ENCODE measurements at places on chromosomes 16 and 17.

DNA sequence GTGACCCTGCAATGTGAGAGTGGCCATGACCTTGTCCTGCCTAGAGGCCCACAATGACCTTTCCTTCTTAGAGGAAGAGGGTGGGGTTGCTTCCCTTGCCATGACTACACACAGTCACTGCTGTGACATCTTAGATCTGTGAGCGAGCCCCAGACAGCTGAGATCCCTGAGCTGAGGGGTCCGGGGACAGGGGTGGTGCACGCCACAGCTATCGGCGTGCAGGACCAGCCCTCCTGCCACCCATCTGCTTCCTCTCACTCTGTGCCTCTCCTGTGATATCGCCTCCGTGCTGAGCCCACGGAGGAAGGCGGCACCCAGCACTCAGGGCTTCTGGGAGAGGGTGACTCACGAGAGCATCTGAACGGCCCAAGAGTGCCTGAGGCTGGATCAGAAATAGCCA is 35.2 kb downstream of the KIAA0513 start:
- DNase-seq: no peak

DNA sequence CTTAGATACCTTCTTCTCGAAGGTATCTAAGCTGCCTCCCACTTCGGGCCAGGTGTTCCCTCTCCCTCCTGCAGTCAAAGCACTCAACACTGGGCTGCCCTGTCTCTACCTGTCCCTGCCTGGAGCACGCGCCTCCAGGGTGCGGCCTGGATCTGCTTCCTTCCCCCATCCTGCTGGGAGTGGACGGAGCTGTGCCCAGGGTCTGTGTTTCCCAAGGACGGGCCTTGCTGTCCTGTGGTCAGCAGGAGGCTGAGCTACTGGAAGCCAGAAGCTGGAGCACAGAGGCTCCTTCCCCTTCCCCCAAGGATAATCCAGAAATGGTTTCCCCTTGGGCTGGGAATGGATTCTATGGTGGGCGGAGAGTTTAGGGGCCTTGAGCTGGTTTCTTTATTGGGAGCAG is 16.7 kb downstream of the LLGL2 start:
- DNase-seq: no peak

- no peak for DNase-seq
Observed at GRCh38 chr17:79943347-79944241, 92.1 kb downstream of the TBC1D16 start.

GRCh38 chr16:81590714-81591544 is 146.3 kb downstream of the CMIP start:
- DNase-seq: no peak

GRCh38 chr17:36527621-36528250 is 6.9 kb downstream of the MYO19 start:
- no peak for DNase-seq

DNA sequence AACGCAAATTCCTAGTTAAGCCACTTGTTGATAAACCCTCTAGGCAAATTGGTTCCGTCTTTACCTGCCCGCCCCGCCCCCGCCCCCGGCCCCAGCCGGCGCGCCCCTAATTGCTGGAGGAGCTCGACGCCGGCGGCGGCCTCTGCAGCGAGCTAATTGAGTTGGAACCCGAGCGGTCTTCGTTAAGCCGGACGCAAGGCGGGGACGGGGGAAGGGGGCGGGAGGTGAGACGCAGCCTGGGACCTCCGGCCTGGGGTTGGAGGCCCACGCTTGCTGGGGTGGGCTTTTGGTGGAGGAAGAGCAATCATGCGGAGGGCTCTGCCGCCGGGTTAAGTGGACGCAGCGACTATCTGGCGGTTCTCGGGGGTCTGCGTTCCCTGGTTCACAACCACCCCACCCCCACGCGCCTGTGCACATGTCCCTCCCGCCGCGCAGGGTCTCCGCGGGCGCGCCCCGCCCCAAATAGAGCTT is 12.7 kb upstream of the FOXF1 start:
- DNase-seq: no peak

DNA sequence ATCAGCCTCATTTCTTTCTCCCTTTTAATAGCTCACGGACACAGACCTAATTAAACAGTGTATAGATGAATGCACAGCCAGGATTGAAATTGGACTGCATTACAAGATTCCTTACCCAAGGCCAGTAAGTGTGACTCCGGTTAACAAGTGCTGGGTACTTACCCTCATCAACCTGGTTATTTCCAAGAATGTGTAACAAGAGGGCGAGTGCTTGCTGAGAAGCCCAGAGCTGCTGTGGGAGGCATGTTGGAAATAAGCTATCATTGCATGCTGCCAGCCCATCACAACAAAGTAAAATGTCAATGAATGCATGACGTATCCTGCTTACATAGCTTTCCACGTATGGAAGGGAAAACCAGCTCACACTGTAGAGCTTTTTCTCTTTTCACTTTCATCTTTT is 19.5 kb downstream of the LYRM1 start:
- DNase-seq: no peak

GRCh38 chr17:73292031-73292531 is 19.7 kb downstream of the CDC42EP4 start:
- DNase-seq: no peak

GRCh38 chr17:17313350-17313991 is 10.3 kb downstream of the NT5M start:
- no peak for DNase-seq

GRCh38 chr17:12492450-12492849 is 173.2 kb upstream of the MYOCD start:
- DNase-seq: no peak

GRCh38 chr16:49462989-49463371 is 89.4 kb downstream of the C16orf78 start:
- DNase-seq: no peak

DNA sequence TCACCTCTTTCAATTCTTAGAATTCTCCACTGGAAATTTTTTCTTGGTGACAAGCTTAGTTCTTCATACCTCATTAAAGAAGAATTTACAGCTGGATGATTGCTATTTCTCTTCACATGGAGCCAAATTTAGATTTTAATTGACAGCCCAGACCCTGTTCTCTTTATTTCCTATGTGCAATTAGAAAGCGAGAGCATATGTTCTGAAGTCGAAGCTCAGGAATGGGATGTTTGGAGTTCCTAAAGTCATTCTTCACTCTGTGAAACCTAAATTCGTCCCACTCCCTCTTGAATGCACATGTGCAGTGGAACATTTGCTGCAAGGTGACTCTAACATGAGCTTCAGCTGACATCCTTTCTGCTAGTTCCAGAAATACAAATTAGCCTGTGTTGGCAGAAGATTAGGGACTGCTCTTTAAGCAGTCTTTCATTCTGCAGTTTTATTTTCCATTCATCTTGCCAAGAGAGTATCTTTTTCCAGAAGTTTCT is 129.3 kb upstream of the KCNJ16 start:
- no peak for DNase-seq

DNA sequence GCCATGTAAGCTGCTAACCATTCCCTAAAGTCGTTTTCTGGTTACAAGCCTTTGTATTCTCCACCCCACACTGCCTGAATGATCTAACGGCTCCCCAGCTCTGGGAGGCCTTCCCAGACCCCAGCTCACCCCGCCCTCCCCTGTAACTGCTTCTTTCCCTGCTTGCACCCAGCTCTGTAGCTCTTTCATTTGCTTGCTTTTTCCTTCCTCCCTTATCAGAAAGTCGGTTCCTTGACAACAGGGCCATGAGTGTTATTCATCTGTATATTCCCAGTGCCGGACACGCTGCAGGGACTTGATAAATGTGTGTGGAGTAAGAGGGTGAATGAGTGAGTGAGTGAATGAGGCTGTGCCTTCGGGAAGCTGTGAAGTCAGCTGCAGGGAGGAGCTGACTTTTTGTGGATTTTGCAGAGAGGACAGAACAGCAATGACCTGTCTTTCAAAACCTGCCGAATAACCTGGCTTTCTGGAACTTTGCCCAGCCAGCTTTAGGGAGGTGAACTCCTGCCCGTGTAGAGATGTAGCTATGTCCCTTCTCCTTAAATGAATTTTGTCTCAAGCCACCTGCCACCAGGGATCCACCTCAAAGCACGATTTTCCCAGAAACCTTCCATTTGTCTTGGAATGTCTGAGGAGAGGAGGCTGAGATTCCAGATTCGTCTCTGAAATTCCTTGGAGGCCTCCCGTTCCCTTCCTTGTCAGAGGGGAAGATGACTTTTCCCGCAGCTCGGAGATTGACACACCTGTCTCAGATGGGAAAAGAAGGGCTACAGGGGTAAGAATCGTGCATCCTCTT is 20.0 kb upstream of the CACNG4 start:
- no peak for DNase-seq

DNA sequence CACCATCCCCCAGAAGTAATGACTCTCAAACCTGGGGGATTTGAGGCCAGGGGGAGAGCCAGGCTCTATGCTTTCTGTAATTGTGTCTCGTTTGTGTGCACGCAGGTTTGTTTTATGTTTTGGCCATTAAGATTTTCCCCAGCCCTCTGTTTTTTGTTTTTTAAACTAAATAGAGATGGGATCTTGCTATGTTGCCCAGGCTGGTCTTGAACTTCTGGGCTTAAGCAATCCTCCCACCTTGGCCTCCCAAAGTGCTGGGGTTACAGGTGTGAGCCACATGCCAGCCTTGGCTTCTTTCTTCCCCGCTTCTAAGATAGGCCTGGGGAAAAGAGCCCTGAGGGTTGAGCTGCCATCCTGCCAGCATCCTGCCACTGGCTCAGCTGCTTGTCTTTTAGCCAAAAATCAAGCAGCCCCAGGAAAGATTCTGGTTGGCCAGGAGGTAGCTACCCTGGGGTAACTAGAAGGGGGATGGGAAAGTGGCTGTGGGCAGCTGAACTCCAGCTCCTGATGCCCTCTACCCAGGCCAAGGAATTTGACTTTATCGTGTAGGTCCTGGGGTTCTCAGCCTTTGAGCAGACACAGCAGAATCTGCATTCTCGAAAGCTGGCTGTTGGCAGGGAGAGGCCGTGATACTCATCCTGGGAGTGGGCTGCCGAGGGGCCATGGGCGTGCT is 18.4 kb downstream of the KDM8 start:
- DNase-seq: no peak

GRCh38 chr16:10871157-10871991 is 5.6 kb upstream of the CIITA start:
- DNase-seq: peak; percentile 52

DNA sequence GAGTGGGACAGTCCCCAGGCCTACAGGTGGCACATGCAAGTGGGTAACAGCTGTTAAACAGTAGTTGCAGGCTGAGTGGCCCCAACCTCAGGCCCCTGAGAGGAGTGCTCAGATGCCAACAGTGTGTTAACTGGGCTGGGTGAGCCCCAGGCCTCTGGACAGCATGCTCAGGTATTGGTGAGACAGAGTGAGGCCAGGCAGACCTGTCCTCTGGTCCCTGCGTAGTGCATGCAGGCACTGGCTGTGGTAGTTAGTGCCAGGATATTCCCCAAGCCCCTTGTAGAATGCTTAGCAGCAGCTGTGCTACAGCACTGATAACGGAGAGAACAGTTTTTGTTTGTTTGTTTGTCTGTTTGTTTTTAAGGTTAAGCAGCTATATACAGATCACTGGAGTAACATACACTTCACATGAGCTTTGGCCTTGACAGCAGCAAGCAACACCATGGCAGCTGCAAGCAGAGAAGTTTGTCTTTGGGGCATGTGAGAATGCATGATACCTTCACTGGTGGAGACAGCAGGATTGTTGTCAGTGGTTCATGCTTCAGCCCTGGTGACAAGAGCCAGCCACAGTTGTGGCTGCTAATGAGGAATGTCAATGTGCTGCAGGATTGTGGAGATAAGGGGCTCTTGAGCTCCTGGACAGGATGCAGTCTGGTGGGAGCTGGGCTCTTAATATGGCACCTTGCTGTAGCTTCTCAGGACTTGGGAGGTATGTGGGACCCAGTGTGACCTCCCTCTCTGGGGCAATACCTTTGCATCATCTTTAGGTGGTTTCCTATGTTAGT is 614.4 kb downstream of the CDH11 start:
- DNase-seq: no peak

- DNase-seq: peak; percentile 86
Observed at GRCh38 chr17:28345419-28346198, 10.0 kb downstream of the TNFAIP1 start.

GRCh38 chr17:81994593-81995462 is 17.4 kb downstream of the ASPSCR1 start:
- no peak for DNase-seq

- no peak for DNase-seq
Observed at GRCh38 chr16:73171901-73172240, 123.9 kb upstream of the ZFHX3 start.

GRCh38 chr16:79283578-79283977 is 317.0 kb downstream of the MAF start:
- no peak for DNase-seq

DNA sequence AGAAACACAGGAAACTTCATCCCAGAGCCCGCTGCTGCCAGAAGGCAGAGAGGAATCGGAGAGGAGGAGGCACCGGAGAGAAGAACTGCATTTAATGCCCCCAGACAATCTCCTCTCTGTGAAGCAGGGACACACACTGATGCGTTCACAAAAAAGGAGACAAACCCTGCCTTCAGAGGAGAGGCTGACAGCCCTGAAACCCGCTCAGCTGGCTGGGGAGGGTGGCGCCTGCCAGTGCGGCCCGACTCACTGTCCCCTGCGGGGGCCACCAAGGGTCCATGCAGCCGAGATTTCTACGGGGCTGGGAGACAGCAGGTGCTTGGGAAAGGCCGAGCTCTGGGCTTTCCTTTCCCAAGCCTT is 21.9 kb upstream of the CACNG1 start:
- no peak for DNase-seq

DNA sequence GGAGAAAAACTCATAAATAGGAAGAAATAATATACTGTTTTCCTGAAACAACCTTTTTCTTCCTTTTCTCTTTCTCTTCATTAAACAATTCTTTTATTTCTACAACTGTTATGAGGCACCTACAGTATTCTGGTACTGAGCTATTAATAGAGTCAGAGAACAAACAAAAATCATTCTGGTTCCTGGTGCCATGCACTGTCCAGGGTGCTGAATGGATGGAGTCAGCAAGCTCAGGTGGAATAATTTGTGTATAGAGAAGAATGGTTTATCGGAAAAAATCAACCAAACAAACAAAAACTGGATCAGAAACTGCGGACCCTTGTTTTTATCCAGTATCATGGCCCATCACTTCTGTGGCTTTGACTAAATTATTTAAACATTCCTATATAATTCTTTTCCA is 430.3 kb upstream of the GOT2 start:
- DNase-seq: no peak

GRCh38 chr16:19502395-19503131 is 19.3 kb downstream of the GDE1 start:
- DNase-seq: peak; percentile 66

GRCh38 chr16:5838725-5839124 is 741.1 kb upstream of the EEF2KMT start:
- no peak for DNase-seq

GRCh38 chr17:73272906-73273218 is 11.2 kb upstream of the CPSF4L start:
- DNase-seq: no peak
